NCI-H2171 treated with DMSO at 0.1 percent for 48 hours (cell line): ENCODE measurements at places on chromosomes 6 and 20.

DNA sequence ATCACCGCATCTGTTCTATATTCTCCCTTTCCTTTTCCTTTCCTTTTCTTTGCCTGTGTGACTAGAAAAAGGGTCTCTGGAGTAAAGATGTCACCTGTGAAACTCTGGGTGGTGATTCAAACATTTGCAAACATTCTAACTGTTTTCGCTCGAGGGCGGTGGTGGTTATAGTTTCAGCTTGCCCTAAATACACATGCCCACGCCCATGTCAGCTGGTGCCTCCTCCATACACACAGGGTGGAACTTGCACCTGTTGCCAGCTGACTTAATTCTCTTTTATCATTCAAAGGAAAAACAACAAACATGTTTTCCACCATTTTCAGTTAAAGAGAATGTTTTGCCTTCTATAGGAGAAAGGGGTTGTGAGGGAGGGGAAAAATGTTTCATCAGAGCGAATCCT lies 381.9 kb upstream of the ARID1B start:
- DNase-seq, result no peak

DNA sequence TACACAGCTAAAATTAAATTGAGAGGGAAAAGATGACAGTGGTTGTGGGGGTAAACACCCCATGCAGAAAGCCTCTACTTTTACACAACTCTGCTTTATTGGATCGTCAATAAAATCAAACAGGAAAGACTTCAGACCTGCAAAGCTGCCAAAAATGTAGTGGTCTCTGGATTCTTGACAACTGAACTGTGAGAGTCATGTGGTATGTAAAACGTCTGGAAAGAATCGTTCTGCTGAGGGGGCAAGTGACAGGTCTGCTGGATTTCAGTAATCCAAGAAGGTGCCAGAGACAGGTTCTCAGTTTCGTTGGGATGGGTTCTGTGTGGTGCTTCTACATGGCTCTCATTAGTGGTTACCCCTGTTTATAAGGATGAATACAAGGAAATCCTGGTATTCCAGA lies 63.3 kb downstream of the TSPYL4 start:
- no peak for DNase-seq

DNA sequence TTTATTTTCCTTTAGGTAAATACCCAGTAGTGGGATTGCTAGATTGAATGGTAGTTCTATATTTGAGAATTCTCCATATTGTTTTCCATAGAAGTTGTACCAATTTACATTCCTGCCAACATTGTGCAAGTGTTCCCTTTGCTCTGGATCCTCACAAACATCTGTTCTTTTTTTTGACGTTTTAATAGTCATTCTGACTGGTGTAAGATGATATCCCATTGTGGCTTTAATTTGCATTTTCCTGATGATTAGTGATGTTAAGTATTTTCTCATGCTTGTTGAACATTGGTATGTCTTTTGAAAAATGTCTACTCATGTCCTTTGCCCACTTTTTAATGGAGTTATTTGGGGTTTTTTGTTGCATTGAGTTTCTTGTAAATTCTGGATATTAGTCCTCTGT lies 85.6 kb downstream of the UBE3D start:
- DNase-seq, result peak; percentile 54

- no peak for DNase-seq
Measured at GRCh38 chr6:161482517-161482858, 208.6 kb upstream of the AGPAT4 start.
